ENCODE measurements at places on chromosomes 3 and 15. TPM values are rescaled to one million over a fixed set of nuclear protein-coding genes. Genes with fewer than 3 reads are reported as not detected.

Gene SLC9A9
- 0.84 TPM for total RNA-seq

DNA sequence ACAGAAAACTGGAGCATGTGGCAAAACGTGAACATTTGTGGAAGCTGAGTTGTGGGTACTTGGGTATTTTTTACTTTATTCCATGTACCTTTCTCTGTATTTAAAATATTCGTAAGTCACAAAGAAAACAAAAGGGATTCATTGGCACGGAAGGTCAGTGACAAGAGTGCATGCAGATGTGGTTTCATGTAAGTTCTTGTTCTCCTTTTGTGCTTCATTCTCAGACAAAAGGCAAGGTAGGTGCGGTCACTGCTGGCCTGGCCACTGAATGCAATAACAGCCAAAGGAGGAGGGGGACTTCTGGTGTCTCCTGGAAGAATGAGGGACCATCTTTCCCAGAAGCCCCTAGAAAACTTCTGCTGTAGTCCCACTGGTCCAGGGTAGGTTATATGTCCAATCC is 200.0 kb upstream of the TOPAZ1 start:
- DNase-seq: no peak

DNA sequence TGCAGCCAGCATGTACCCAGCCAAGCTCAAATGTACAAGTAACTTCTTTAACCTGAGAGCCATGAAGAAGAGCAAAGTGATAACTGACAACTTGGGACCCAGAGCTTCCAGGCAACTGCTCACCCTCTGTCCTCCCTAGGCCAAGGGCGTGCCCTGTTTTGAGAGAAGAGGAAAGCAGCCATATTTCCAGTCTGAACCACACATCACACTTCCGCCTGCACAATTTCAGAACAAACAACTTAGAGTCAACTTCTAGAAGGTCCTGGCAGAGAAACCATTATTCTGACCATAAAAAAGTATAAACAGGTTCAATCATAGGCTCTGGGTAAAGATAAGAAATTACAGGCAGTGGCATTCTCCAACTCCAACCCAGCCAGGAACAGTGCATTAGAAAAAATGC is 50.1 kb downstream of the ITGB5 start:
- no peak for DNase-seq

DNA sequence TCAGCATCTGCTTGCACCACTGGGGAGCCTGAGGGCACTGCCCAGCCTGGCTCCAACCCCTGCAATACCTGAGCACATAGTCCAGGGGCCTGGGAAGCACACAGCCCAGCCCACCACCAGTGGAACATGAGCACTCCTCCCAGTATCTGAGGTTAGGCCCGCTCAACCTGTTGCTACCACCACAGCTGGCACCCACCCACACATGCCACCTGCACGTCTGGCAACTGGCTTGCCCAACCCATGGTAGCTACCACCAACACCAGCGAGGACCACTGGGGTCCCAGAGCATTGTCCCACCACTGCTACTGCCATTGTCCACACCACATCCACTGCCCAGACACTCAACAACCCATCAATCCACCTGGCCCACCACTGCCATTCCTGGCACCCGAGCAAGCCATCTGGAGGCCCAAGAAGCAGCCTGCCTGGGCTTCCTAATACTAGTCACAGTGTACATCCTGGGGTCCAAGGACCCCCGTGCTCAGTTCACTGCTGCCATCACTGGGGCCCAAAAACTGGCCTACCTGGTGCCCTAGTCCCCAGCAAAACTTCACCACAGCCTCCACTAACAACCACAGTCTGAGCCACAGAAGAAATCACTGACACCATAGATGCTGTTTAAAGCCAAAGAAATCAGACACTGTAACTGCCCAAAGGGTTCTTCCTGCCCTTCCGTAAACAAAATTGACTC is 62.1 kb upstream of the TBC1D23 start:
- no peak for DNase-seq

GRCh38 chr3:133038089-133038730 is at the start of gene TMEM108:
Gene TMEM108, plus strand, starts transcription at chr3:133038391.
- DNase-seq: peak; percentile 66

GRCh38 chr3:146625186-146625775 is 20.1 kb upstream of the PLSCR5 start:
- DNase-seq: peak; percentile 15

- DNase-seq: no peak
Observed at GRCh38 chr15:29533647-29534046, 264.0 kb upstream of the NSMCE3 start.

Measured in RPMI7951 (cell line).